A549 (cell line): ENCODE measurements at places on chromosomes 16 and 17.

DNA sequence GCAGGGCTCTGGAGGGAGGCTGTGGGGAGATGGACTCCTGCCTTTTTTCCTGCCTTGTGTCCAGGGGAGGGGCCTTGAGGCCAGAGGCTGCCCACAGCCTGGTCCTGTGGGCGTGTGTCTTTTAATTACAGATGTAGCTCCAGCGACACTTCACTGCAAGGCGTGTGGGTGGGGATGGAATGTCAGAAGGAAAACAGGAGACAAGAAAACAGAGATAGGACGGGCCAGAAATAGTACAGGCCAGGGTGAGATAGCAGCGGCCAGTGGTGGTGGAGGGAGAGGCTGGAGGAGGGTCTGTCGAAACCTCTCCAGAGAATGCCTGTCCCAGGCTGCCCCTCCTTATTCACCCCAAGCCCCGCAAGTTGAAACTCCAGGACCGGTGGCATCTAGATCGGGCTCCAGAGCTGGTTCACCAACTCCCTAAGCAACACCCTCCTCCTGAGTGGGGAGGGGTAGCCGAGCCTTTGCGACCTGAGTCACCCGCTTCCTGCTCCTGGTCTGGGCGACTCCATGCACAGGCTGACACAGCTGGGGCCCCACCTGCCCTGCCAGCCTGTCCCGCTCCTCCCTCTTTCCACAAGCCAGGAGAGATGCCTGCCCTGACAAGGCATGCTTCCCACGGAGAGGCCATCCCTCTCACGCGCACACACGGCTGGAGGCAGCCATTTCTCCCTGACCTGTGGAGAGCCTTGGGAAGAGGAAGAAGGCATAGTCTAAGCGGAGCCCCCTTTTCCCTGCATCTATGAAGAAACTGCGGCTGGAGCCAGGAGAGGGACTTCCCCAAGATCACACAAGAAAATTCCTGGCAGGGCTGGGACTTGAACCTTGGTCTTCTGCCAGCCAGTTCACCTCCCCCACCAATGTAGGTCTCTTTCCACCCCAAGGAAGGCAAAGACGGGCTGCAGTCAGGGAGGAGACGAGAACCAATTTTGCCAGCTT is 6.6 kb upstream of the JUP start:
- DNase-seq: peak; percentile 93

- no peak for DNase-seq
These were observed 9.4 kb upstream of the CEP20 start for GRCh38 chr16:15897834-15898254.

- DNase-seq: no peak
These were observed 630.2 kb downstream of the WWOX start for GRCh38 chr16:78729687-78730086.

GRCh38 chr17:50482516-50482915 is 3.9 kb downstream of the RSAD1 start:
- peak; percentile 96 for DNase-seq

DNA sequence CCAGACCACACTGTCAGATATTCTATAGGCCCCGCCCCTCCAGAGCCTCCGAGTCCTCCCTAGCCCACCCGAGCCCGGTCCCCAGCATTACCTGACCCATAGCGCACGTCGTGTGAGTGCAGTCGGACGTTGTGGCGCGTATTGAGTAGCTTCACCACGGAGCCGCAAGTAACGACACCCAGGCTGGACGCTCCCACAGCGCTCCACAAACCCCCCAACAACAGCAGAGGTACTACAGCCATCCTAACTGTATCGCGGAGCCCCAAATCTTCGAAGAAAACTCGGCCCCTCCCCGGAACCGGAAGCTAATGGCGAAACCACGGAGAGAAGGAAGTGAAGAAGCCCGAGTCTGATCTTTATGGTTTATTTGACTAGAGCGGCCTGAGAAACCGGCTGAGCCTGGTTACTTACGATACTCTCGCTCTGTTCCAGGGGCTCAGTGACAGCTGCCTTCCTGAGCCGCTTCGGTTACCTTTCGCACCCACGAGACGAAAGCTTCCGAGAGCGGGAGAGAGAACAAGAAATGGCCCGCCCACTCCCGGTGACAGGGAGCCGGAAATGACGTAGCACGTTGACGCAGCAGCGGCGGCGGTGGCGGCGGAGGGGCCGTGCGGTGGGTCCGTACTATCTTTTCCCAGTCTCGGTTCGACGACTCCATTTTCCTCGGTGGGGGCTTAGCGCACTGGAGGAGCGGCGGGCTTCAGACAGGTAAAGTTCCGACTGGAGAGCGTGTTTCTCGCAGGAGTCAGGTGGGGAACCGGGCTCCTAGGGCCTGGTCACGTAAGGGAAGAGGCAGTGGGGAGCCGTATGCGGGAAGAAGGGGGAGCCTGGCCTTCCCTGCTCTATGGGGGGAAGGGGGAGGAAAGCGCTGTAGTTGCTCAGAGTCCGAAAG is at the start of the genes SDF2 and SUPT6H:
TSS of gene SDF2 (minus strand) at position 272 of the 892 bp plus-strand sequence. CDS start at position 242, 30 bp downstream.
TSS of gene SUPT6H (plus strand) at position 571 of the 892 bp plus-strand sequence. CDS start 11,197 bp downstream, outside the sequence.
- DNase-seq: peak; percentile 92

DNA sequence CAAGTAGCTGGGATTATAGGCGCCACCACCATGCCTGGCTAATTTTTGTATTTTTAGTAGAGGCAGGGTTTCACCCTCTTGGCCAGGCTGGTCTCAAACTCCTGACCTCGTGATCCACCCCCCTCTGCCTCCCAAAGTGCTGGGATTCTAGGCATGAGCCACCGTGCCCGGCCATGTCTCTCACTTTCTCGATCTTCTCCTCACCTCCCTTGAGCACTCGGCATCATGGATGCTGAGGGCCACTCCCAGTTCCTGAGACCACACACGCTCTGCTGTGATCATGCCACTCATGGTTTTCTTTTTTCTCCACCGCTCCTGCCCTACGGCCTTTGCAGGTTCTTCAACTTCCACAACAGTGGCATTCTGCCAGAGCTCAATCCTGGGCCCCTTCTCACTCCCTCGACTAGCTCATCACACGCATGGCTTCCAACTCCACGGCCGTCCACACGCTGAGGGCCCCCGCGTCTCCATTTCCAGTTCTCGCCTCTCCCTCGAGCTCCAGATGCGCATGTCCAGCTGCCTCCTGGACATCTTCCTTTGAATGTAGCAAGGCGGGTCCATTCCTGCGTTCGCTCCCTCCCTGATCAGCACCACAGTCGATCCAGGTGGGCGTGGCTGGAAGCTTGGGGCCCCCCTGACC is 5.5 kb upstream of the NCBP3 start:
- DNase-seq: no peak

DNA sequence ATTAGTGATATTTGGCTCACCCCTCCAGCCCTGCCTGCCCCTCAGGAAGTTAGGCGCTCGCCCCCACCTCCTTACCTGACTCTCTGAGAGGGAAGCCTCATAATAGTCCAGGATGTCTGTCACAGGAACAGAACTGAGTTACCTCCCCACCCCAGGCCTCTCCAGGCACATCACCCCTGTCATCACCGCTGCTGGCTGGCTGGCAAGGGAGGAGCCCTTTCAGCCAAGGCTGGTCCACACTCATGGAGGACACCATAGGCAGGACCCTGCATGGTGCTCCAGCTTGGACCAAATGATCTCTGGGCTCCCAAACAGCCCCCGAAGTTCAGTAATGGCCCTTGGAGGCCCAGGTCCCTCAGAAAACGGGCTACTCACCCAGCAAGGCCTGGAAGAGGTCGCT is 1.5 kb downstream of the DLG4 start:
- no peak for DNase-seq

DNA sequence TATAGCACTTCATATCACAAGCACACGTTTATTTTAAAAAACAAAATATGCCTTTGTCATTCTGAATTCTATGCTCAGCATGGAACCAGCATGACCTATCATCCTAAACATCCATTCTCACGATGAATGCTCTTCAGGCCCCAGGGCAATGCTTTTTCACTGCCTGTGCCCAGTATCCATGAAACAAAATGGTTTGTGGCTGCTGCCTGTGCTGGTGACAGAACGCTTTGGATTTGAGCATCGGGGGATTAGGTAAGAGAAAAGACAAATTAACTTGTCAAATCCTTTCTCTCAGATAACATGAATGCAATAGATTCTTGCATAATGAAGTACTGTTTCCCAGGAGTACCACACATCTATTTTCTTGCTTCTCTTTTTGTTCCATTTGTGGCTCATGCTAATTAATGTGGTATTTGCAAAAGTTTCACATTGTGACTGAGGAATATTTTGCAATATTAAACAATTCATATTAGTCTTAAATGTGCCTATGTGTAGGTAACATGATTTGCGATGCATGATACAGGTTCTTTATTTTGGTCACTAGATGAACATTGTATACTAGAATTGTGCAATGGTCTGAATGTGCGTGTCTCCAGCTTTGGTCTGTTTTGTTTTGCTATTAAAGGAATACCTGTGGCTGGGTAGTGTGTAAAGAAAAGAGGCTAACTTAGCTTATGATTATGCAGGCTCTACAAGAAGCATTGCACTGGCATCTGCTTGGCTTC is 25.8 kb upstream of the SRSF1 start:
- DNase-seq: no peak

GRCh38 chr17:36673068-36673467 is 71.7 kb downstream of the MRM1 start:
- DNase-seq: no peak

DNA sequence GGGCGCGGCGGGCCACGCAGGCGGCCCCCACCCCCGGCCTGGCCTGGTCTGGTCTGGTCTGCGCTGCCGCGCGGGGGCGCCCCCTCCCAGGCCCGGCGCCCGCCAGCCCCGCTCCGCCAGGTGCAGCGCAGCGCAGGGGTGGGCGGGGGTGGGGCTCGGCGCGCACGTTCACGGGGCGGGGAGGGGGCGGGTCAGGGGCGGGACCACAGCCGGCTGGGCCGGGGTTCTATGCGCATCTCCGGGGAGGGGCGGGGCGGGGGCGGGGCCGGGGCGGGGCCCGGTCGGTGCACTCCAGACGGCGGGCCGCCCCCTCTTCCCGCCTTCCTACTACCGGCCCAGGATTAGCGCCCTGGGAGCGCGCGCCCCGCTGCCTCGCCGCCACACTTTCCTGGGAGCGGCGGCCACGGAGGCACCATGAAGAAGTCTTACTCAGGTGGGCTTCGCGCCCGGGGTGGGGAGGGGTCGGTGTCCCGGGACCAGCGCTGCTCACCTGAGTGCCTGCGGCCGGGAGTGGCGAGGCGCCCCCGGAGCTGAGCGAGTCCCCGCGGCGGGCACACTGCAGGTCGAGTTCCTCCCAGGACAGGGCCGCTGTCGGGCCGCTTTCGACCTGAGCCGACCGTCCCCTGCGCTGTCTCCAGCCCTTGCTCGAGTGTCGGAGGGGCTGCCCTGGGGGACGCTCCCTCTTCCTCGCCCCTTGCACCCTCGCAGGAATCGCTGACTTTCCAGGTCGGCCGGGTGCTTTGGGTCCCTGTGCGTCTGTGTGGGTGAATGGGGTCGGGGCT is 140.5 kb downstream of the SEC14L1 start:
- DNase-seq: peak; percentile 86

DNA sequence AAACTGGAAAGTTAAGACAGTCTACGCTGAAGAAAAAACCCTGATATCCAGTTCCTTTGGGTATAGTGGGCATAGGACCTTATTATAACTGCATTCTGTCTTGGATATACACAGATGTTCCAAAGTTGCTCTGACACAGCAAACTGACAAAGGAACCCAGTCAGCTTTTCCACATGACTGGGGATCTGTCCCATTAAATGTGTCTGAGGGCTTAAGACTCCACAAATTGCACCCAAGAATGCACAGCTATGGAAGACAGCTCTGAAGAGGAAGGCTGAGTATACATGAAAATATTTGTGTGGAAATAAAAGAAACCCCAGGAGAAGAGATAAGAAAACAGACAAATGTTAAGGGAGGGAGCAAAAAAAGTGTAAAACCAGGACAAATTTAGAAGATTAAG is 114.1 kb downstream of the SPAG9 start:
- no peak for DNase-seq

GRCh38 chr16:78509965-78510364 is 410.5 kb downstream of the WWOX start:
- no peak for DNase-seq

GRCh38 chr17:8542599-8543502 is 87.7 kb downstream of the MYH10 start:
- peak; percentile 58 for DNase-seq

GRCh38 chr16:73122604-73123391 is 74.9 kb upstream of the ZFHX3 start:
- no peak for DNase-seq

- no peak for DNase-seq
These were observed 182.7 kb downstream of the RPTOR start for GRCh38 chr17:80727409-80727755.

DNA sequence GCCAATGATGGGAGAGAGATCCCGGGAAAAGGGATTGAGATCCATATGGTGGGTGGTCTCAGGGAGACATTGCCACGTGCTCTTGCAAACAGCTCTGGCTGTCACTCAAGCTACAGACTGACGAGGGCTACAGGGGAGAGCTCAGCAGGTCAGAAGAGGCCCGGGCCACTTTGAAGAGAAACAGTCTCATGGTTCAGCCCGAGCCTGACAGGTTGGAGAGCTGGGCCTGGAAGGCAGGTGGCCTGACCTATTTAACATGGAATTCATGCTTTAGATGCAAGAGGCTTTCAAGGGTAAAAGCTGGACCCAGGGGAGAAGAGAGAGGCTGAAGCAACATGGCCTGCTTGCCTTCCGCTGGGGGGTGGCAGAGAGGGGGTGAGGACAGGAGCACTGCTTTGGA is 81.0 kb upstream of the BRD7 start:
- no peak for DNase-seq

DNA sequence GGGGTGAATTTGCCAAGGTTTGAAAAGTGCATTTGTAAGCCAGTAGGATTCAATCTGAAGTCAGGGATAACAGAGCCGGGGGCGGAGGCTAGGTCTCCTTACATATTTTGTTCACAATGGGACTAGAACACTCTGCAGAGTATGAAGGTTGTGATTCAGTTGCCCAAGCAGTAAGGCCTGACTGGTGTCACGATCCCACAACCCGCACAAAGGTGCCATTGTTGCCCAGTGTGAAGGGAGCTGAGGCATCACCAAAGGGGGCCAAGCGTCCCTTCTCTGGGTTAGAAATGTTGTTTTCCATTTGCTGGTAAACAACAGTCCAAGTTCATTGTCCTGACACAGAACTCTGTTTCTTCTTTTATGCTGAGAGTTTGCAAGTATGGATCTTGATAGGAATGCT is 471.8 kb downstream of the MAF start:
- DNase-seq: no peak

- peak; percentile 96 for DNase-seq
These were observed at the start of gene SOX9 for GRCh38 chr17:72120642-72121163. Gene SOX9 (plus strand): TSS chr17:72121020. CDS start chr17:72121392, 372 bp downstream.

GRCh38 chr17:30905742-30906100 is 317 bp downstream of the TEFM start:
- no peak for DNase-seq
